ENCODE measurements at places on chromosomes 5 and 9. TPM values are rescaled to one million over a fixed set of nuclear protein-coding genes. Genes with fewer than 3 reads are reported as not detected.
A peak's percentile ranks its signal among the peaks of the same experiment; 100 is the strongest.

GTF2H2C gene
- total RNA-seq: 48.5 TPM

DNA sequence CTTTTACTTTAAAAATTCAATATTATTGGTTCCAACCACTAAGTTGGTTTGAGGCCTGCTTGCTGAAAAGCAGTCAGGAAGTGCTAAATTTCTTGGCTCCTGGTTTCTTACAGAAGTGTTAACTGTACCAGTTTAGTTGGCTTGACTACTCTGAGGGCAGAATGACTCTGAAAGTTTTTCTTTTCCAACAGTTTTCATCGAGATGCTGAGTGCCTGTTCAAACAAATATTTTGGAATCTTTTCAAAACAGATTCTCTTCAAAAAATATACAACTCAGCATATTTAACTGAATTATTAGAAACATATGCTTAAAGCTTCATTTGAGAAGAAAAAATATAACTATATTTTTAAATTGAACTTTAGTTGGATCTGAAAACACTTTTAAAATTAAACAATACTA lies 37.0 kb downstream of the SLC38A9 start:
- DNase-seq: no peak

DNA sequence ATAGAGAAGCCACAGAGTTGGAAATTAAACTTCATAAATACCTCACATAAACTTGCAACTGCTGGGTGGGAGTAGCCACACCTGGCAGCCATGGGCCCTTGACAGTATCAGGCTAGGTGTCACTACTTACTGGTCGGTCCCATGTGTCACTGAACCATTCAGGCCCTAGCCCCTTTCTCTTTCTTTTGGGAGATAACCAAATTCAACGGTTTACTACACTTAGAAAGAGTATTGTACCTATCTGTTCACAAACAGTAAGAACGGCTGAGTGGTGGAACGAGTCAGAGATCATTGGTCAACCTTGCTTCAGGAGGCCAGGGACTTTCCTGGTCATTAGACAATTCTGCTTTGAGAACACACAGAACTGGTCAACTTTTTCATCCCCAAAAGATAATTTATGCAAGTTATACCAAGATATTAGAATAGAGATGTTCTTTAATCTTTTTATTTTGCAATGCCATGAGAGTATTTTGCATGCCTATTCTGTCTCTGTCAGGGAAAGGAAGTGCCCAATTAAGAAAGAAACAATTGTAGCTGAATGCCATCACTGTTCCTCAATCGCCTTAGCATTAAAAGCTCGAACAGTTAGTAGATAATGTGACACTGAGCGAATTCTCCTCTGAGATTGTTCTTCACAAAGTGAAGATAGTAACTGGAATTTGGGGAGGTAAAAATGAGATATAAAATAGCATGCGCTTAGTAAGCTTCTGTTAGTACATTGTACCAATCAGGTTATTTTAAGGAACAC lies 50.9 kb downstream of the GOLPH3 start:
- DNase-seq: no peak

DNA sequence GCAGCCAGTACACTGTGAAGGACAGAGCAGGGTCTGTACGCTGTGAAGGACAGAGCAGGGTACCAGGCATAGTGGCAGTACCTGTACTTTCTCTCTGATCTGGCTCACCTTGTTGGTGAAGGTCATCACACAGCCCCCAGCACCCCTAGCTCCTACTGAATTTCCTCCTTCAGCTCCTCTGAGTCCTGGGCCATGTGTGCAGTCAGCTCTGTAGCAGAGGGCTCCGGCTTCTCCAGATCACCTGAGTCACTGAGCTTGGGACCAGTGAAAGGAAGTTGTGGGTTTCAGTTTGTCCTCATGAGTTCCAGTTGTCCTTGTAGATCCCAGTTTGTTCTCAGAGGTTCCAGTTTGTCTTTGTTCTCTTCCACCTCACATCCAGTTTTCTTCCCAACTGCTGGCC lies 5.5 kb downstream of the NUDT2 start:
- no peak for DNase-seq

DNA sequence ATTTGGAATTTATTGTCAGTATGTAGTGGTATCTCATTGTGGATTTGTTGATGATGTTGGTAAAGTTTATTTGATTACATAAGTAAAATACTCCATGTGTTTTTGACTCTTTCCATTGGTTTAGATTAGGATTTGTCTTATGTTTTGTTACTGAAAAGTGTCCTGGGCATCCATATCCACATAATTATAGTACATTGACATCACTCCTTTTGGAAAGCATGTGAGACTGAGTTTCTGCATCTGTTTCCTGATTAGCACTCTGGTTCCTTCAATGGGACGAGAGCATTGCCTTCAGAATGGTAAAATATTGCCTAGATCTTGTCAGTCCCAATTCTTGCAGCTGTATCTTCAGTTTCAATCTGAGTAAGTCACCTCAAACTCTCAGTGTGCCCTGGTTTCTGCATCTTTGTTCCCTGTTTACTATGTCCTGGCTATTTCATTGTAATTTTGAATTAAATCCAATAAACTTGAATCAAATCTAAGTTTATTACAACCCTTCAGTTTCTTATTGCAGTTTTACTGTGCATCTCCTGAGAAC lies 128.1 kb downstream of the FBXO38 start:
- no peak for DNase-seq

PRSS3 gene
- not detected for total RNA-seq

- DNase-seq: no peak
Measured at GRCh38 chr9:20009606-20010005, 220.8 kb upstream of the SLC24A2 start.

NMUR2 gene
- not detected for total RNA-seq

S100Z gene
- total RNA-seq: 1.3 TPM

DNA sequence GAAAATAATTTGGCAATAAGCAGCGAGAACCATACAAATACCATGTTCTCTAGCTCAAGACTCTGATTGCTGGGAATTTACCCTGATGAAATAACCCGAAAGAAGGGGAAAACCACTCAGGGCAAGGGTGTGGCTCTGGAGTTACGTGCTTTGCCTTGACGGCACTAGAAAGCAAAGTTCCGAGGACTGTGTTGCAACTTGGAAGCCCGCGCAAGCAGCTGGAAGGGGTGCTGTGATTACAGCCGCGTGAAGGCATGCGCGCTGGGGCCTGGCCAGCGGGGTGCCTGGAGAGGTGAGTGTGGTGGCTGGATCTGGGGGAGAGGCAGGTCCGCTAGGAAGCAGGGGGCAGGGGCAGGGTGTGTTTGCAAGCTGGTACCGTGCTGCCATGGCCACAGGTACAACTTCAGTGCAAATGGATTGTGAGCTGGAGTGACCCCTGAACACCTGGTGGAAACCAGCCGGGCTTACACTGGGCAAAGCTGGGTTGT lies 52.6 kb upstream of the CNOT6 start:
- DNase-seq: no peak

PRR16 gene
- not detected for total RNA-seq

ROPN1L gene
- 0.28 TPM for total RNA-seq

DNA sequence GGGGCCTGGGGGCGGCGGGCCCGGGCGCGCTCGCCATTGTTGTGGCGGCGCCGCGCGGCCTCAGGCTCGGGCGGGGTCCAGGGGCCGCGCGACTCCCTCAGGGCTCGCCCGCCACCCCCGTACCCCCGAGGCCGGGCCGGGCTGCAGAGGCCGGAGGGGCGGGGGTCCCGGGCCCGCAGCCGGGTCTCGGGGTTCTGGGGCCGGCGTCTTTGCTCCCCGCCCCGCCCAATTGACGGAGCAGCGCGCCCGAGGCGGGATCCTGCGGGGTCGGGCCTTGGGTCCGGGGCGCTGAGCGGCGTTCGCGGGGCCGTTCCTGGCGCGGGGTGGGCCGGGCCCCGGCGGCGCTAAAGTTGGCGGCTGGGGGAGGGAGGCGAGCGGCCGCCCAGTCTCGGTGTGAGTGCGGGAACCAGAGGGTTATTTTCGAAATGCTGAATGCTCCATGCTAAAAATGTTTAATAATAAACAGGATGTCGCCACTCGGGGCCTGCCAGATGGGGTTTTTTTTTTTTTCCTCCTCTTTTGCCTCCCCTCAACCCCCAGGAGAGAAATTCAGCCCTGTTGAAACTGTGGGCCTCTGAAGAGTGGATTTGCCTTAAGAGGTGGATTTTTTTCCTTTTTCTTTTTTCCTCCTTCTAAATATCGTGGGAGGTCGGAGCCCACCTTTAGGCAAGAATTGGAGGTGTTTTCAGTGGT lies 724 bp downstream of the PRRC2B start:
- peak; percentile 76 for DNase-seq

OLFM1 gene
- not detected for total RNA-seq

- no peak for DNase-seq
Measured at GRCh38 chr5:152549709-152550108, 144.6 kb upstream of the NMUR2 start.

TLE1 gene
- total RNA-seq: 0.23 TPM

DNA sequence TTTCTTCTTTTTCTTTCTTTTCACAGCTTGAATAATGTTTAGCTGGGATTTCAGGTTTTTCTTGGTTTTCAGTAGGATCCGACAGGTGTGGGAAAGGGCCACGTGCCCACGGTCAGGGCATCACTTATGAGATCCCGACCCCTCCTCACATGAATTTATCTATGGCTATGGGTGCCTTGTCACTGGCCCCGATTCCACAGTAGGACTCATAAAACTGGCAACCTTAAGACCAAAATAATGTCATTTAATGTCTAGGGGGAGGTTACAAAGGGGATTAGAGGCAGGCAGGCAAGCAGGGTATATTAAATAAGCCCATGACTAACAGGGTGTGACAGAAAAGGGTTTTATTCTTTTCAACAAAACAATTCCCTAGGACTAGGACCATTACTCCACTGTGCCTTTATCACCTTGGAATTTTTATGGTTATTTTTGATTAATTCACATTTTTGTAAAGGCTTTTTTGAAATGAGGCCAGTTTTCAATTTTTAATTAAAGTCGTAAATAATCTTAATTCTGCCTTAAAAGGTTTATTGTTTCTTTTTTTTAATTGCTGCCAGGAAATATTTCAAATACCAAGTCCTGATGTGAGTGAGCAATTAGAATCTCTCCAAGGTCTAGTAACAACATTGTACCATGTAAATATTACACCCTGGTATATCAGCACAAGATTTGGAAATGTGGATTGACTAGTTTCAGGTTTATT lies 370.4 kb downstream of the GLIS3 start:
- no peak for DNase-seq

DNA sequence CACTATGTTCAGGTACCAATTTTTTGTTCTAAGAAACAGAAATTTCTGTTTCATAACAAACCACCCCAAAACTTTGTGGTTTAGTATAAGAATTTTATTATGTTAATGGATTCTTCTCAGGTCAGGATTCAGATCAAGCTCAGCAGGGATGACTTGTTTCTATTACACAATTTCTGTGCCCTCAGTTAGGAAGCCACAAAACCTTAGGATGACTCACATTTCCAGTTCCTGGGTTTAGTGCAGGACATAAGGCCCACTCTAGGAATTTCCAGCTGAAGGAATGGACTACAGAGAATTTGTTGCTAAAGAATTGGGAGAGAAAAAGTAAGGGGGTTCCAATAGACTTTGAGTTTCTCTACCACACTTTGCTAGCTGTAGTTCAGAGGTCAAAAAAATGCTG lies 629.3 kb downstream of the ANXA1 start:
- no peak for DNase-seq

- peak; percentile 11 for DNase-seq
Measured at GRCh38 chr9:107637421-107638420, 148.2 kb upstream of the KLF4 start.

GRCh38 chr5:95153511-95153910 lies 131.4 kb downstream of the MCTP1 start:
- no peak for DNase-seq

DNA sequence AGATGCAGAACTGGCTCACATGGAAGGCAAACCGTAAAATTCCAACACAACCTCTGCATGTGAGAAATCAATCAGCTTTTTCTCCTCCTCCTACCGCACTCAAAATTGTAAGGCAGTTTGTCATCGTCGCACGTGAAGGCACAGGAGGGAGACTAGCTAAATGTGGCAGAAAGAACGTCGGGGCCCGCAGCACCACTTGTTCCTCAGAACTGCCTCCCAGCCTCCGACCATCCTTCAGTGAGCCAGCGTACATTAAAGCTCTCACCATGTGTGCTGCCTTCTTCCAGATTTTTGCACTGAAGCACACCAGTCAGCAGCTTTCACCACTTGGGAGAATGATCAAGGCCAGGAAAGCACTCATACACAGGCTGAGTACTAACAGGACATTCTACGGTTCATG lies 105.9 kb downstream of the RFX3 start:
- no peak for DNase-seq

MARCHF11 gene
- total RNA-seq: not detected

SLC9A3 gene
- 2.4 TPM for total RNA-seq

- peak; percentile 28 for DNase-seq
Measured at GRCh38 chr5:136053336-136054141, 24.8 kb downstream of the TGFBI start.

LCNL1 gene
- not detected for total RNA-seq

GRCh38 chr5:138905541-138905940 lies 30.4 kb upstream of the LRRTM2 start:
- no peak for DNase-seq

- DNase-seq: peak; percentile 40
Measured at GRCh38 chr5:103582364-103582763, 19.8 kb upstream of the NUDT12 start.

GFI1B gene
- 0.19 TPM for total RNA-seq

- DNase-seq: peak; percentile 59
Measured at GRCh38 chr9:107487521-107488374, 1.8 kb downstream of the KLF4 start.

DNA sequence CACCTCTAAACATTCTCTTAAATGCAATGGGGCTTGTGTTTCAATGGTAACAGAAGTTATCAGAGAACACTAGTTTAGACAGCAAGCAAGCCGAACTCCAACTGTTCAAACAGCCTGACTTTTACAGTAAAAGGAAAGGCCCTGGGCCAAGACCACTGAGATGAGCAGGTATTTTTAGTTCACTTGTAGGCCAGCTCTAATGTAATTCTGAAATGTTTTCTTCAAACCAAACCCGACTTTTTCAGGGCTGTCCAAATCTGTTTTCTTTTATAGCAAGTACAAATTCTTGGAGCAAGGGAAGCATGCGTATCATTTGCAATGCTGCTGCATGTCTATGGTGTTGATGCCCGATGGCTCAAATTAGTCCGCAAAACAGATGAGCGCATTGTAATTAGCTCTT lies 192.9 kb downstream of the SLF1 start:
- DNase-seq: no peak

- DNase-seq: peak; percentile 21
Measured at GRCh38 chr9:76302947-76303550, 91.2 kb downstream of the RFK start.

- DNase-seq: no peak
Measured at GRCh38 chr5:83957188-83957587, 236.5 kb upstream of the HAPLN1 start.

GRCh38 chr5:143056339-143056704 lies 286.1 kb downstream of the ARHGAP26 start:
- no peak for DNase-seq

SLC6A18 gene
- not detected for total RNA-seq

GRCh38 chr9:81896070-81896469 lies 32.2 kb upstream of the SPATA31D4 start:
- no peak for DNase-seq

DROSHA gene
- 84.3 TPM for total RNA-seq

NTRK2 gene
- 1.8 TPM for total RNA-seq
